Nephron progenitor cell (in vitro differentiated cells): ENCODE measurements at places on chromosomes 7 and 10.

DNA sequence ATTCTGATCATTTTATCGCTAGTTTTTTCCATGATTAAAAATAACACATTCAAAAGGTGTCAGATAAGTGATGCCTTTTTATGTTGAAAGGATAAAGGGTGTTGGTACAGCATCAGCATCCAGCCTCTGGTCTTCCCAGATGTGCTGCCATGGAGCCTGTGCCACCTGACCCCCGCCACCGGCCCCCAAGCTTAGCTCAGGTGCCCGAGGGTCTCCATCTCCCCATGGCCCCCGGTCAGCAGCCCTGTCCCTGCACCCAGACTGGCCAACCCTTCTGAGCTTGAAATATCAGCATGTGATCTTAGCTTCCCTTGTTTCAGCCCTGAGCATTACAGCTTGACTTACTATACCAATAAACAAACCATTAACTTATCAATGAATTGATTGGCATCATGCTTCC, 24.6 kb downstream of the PFKP start:
- H3K36me3 ChIP-seq, result peaks cover 12% of the 10 kb centered on the region
- H3K27me3 ChIP-seq, result peaks cover 2% of the 10 kb centered on the region
- DNase-seq, result no peak
- peaks cover 36% of the 10 kb centered on the region for H3K4me1 ChIP-seq
- H3K27ac ChIP-seq, result no peak overlapping the region
- H3K4me3 ChIP-seq, result peak overlapping the region; percentile 7

DNA sequence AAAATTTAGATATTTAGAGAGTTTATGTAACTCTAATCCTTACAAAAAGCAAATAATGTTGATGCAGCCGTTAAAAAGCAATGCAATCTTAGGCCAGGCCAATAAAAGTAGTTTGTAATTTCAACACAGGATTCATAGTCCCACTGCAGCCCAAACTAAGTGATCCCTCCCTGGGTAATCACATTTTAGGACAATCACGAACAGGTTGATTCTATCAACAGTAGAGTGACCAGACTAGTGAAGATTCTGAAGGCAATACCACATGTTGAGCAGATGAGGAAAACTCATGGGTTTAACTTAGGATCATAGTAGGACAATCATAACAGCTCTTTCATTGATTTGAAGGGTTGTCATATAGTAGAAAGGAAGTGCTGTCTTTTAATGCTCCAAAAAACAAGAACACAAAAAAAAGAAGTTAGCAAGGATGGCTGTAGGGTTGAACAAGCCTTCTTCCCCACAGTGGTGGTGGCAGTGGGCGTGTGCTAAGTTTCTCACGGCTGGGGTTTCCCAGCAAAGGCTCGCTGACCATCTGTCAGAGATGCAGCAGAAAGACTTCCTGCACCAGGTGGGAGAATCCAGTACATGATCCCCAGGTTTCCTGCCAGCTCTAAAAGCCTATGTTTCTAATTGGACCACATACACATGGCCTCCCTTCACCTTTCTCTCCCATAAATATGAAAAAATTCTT, 212.2 kb downstream of the CHRM2 start:
- no peak for DNase-seq
- no peak overlapping the region for H3K27ac ChIP-seq
- H3K27me3 ChIP-seq, result no peaks in the 10 kb centered on the region
- no peaks in the 10 kb centered on the region for H3K36me3 ChIP-seq
- no peaks in the 10 kb centered on the region for H3K4me1 ChIP-seq
- no peak overlapping the region for H3K4me3 ChIP-seq

DNA sequence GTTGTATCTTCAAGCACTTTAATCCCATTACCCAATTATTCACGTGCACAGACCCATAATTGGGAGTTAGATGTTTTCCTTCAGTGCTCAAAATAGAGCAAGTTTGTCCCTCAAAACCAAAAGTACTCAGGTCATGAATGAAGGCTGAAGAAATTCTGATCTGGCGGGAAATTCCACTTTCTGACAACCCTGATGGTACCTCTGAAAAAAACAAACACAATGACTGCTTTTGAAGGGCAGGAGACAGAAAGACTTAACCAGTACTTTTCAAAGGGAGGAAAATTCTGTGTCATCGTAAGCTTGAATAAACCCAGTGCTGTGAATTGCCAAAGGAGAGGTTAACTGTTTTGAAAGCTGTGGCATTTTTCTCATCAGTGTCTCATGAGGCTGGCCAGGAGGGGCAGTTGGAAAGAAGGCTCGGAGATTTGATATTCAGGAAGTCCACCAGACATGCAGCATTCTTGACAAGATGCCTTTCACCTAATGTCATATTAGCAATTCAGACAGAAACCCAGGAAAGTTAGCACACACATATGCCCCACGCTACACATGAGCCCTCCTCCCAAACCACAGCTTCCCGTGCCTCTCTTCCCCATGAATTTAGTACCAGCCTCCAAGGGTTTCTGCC, 347.0 kb downstream of the KCNMA1 start:
- DNase-seq, result no peak
- peaks cover 73% of the 10 kb centered on the region for H3K4me1 ChIP-seq
- H3K27me3 ChIP-seq, result peaks cover 4% of the 10 kb centered on the region
- H3K4me3 ChIP-seq, result no peak overlapping the region

DNA sequence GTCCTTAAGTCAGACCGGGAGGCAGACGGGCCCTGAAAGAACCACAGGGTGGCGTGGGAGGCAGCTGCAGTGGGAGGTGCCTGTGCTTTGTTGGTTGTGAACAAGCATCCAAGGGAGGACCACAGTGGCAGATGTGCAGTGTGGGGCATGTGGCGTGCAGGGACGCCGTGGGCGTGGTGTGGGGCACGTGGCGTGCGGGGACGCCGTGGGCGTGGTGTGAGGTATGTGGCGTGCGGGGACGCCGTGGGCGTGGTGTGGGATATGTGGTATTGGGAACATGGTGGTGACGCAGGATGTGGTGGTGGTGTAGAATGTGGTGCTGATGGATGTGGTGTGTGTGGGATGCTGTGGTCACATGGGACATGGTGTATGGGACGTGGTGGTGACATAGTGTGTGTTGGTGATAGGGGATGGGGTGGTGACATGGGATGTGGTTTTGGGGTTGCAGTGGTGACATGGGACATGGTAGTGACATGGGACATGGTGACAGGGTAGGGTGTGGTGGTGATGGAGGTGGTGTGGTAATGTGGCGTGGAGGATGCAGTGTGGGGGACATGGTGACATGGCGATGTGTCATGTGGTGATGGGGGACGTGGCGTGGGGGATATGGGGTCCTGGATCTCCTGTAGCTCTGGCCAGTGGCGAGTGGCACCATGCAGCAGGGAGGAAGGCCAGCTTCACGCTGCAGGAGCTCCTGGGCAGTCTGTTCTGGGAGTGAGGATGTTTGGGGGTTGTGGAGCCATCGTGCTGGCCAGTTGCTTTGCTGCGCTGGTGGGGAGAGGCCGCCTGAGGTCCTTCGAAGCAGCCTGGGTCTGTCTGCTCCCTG, 78.8 kb downstream of the INPP5A start:
- peaks cover 19% of the 10 kb centered on the region for H3K4me1 ChIP-seq
- peaks cover 4% of the 10 kb centered on the region for H3K27me3 ChIP-seq
- no peak for DNase-seq
- peak overlapping the region; percentile 15 for H3K27ac ChIP-seq
- H3K4me3 ChIP-seq, result no peak overlapping the region

DNA sequence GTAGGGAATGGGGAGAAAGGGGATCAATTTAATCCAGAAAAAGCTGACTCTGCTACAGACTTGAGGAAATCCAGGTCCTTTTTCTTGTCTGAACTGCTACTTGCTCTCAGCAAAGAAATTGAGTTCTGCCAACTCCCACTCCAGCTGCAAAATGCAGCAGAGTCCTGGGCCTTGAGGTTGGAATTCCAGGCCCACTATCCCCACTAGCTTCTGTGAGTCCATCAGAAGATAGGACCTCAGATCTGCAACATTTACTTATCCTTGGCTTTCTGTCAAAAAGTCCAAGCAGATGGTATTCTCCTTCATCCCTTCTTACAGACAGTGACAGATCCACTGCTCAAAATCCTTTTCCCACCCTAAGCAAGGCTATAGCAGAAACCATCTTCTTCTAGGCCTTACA, 219.2 kb downstream of the ARHGAP12 start:
- H3K36me3 ChIP-seq, result peaks cover 24% of the 10 kb centered on the region
- peak overlapping the region; percentile 99 for H3K27ac ChIP-seq
- no peak overlapping the region for H3K4me3 ChIP-seq

DNA sequence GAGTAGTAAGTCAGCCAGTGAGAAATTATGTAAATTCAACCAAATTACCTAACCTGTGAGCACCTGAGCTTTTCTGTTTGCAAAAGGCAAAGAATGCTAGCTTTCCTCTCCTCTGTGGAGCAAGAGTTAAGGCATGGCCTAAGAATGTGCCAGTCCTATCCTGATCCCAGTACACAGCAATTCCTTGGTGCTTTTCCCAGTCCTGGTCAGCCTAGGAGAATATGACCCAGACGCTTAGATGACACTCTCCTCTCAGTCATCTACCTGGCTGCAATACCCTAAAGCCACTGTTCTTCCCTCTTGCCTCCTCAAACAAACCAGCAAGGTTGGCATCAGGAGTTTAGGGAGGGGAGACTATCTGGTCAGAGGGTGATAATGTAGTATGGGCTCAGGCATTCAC, 4.1 kb downstream of the PDLIM1 start:
- no peak overlapping the region for H3K4me3 ChIP-seq
- DNase-seq, result no peak
- H3K27ac ChIP-seq, result no peak overlapping the region
- peaks cover 9% of the 10 kb centered on the region for H3K27me3 ChIP-seq

GRCh38 chr10:33287112-33287511, 47.4 kb downstream of the NRP1 start:
- H3K4me3 ChIP-seq, result no peak overlapping the region
- peaks cover 29% of the 10 kb centered on the region for H3K4me1 ChIP-seq
- H3K27me3 ChIP-seq, result no peaks in the 10 kb centered on the region

- H3K27me3 ChIP-seq, result no peaks in the 10 kb centered on the region
- H3K27ac ChIP-seq, result no peak overlapping the region
- DNase-seq, result no peak
Observed at GRCh38 chr10:72503241-72503640, 122.6 kb downstream of the MICU1 start.

DNA sequence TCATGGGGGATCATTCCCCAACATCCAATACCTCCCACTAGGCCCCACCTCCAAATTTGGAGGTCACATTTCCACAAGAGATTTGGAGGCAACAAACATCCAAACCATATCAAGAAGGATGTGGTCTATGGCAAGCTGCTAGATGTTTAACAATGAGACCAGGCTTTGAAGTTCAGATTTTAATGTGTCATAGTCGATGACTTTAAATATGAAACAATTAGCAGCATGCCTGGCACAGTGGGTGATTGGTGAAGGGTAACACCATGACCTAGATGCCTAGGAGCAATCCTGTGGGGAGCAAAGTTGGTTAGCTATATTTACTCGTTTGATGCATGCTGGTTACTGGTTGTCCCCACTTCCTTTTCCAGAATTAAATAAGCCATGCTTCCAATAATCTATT, 356.4 kb upstream of the VWC2 start:
- no peaks in the 10 kb centered on the region for H3K4me1 ChIP-seq
- DNase-seq, result no peak
- peaks cover 4% of the 10 kb centered on the region for H3K27me3 ChIP-seq
- no peaks in the 10 kb centered on the region for H3K36me3 ChIP-seq
- H3K4me3 ChIP-seq, result no peak overlapping the region

DNA sequence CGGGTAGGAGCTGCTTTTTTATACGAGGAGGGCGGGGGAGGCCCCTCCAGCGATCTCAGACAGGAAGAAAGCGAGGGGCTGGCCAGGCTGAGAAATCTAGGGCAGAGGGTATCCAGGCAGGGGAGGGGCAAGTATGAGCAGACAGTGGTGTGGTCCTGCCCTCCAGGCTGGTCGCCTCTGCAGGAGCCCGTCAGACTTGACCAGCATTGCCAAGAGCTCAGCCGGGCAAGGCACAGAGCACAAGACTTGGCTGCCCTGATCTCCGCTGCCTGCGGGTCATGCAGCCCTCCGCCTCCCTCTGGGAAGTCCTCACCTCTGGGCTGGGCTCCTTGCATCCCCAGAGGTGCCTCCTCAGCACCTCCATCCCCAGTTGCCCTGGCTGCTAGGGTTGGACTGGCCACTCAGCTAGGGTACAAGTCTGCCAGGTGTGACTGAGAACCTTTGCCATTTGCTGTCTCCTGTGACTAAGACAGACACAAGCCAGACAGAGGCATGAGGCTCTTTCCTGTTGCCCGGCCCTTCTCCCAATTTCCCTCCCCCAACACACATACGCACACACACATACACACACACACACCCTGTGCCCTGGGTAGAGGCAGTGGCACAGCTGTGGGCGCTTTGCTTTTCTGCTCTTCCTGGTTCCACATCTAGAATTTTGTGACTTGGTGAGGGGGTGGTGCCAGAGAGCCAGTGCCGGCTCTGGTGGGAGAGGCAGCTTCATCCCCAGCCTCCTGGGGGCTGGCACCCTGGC, 59.1 kb upstream of the PPIF start:
- H3K4me3 ChIP-seq, result no peak overlapping the region
- no peaks in the 10 kb centered on the region for H3K27me3 ChIP-seq
- H3K36me3 ChIP-seq, result peaks cover 26% of the 10 kb centered on the region
- peaks cover 17% of the 10 kb centered on the region for H3K4me1 ChIP-seq
- H3K27ac ChIP-seq, result peak overlapping the region; percentile 57
- DNase-seq, result no peak
